ENCODE measurements at places on chromosomes 11 and 22. TPM values are rescaled to one million over a fixed set of nuclear protein-coding genes. Genes with fewer than 3 reads are reported as not detected.
A peak's percentile ranks its signal among the peaks of the same experiment; 100 is the strongest.

CCDC81 gene
- total RNA-seq = 0.15 TPM

OR51B2 gene
- not detected for total RNA-seq

CHRM1 gene
- not detected for total RNA-seq

SLC22A6 gene
- not detected for total RNA-seq

OR51E2 gene
- total RNA-seq = not detected

HMOX1 gene
- 54.1 TPM for total RNA-seq

OOSP3 gene
- total RNA-seq = not detected

NPTXR gene
- total RNA-seq = 2.5 TPM

OOSP2 gene
- total RNA-seq = not detected

OR8J3 gene
- total RNA-seq = not detected

GRCh38 chr11:637593-638521, 788 bp downstream of the DRD4 start:
- no peak for DNase-seq

GRCh38 chr11:113651023-113651422, 55.1 kb downstream of the TMPRSS5 start:
- DNase-seq = no peak

DNA sequence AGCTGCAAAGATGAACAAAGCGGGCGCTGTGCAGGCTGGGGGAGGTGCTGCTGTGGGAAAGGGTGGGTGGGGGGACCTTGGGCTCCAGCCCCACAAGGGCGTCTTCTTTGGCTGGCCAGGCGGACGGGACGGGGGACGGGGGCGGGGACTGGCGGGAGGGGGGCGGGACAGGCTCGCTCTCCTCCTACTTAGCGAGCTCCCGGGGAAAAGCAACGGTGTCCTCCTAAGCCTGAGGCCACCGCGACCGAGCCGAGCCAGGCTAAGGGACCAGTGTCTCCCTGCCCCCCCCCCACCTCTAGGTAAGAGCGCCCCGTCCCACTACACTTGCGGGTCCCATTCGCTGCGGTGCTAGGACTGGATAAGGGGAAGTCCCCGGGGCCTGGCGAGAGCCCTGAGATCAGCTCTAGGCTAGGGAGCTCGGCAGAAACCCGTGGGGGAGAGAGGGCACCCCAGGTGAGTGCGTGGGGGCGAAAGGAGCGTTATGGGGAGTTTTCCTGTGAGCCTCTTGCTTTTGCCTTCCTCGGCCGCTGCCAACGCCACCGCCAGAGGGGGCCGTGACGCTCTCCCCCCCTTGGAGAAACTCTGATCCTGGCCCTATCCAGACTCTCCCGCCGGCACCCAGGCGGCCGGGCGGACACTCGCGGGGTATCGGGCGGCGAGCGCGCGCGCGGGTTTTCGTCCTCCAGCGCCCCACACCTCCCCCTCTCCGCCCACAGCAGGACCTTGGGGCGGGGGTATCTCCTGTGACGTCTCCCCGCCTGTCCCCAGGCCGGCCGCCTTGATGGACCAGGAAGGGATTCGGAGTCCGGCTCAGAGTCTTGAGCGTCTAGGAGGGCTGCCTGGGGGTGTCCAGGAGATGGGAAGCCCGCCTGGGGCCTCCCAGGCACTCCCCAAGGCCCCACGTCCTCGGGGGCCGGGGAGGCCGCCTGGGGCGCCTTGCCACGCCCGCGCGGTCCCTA, at the start of gene PHLDB1:
Gene PHLDB1 (plus strand): TSS at position 215 of the 959 bp plus-strand sequence. CDS start 6,222 bp downstream, outside the sequence.
- DNase-seq = peak; percentile 45

DNA sequence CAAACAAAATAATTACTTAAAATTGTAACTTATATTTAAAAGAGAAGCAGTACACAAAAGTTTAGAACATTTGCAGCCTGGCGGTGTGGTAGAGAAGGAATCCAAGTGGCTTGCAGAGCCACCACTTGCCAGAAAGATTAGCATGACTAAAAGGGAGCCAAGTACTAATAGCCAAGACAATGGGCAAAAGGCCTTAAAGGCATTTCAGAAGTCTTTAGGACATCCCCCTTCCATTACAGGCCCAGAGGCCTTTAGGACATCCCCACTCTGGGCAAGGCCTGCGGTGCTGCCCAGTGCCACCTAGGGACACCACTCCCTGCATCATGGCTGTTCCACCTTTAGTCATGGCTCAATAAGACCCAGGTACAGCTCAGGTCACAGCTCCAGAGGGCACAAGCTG, 32.4 kb downstream of the TMEM225 start:
- no peak for DNase-seq

DNA sequence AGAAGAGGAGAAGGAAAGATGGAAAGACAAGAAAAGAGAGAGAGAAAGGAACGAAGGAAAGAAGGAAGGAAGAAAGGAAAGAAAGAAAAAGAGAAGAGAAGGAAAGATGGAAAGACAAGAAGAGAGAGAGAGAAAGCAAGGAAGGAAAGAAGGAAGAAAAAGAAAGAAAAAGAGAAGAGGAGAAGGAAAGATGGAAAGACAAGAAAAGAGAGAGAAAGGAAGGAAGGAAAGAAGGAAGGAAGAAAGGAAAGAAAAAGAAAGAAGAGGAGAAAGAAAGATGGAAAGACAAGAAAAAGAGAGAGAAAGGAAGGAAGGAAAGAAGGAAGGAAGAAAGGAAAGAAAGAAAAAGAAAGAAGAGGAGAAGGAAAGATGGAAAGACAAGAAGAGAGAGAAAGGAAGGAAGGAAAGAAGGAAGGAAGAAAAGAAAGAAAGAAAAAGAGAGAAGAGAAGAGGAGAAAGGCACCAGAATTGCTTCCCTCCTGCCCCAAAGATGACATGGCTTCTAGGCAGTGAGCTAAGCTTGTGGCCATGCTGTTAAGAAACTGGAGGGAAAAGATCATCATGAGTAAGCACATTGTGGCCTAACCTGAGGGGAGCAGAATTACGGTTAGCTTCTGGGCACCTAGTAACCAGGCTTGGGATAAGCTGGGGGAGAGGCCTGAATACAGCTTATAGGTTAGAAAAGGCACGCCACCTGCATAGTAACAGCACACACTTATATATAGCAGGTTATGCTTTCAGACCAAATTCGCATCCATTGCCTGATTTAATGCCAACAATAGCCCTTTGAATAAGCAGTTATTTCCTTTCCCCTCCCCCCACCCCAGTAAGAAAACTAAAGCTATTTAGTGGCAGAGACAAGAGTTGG, 2.3 kb upstream of the ST3GAL4 start:
- peak; percentile 29 for DNase-seq

DNA sequence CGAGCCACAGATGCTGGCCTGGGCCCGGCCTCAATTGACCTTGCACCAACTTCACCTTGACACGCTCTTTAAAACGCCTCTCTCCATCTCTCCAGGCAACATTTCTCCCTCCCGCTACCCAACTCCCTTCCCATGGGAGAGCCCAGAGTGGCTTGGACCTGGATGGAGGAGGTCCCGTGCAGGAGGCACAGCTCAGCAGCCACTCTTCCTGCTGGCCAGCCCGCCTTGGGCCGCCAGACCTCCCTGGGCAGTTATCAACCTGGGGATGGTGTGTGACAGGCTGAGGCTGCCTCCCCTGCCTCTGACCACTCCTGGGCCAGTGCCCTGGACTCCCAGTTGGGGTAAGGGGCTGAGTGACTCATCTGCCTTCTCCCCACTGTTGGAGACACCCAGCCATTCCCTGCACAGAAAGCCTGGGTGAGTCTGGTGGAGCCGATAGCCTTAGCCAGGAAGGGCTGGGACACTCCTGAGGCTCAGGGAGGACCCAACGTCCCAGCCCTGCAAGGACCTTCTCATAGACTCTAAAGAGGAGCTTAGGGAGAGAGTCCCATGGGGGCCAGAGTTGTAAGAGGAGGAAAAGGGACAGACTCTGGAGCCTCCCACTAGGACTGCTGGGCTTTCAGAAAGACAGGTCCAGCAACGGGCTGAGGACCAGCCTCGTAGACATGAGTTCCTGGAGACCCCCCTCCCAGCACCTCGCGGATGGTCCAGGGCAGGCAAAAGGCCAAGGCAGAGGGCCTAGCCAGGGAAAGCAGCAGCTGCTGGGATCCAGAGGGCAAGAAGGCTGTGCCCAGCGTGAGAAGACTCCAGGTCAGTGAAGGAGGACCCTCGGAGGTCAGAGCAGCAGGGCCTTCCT, 131.7 kb downstream of the CEP164 start:
- no peak for DNase-seq

- DNase-seq = no peak
Measured at GRCh38 chr22:43926349-43926710, 2.7 kb downstream of the PNPLA3 start.

- no peak for DNase-seq
Measured at GRCh38 chr11:75768909-75769771, 562 bp downstream of the DGAT2 start.

GRCh38 chr11:118106789-118107335, 20.1 kb upstream of the SMIM35 start:
- DNase-seq = no peak

- DNase-seq = no peak
Measured at GRCh38 chr22:40250608-40251007, 72.9 kb downstream of the TNRC6B start.

- DNase-seq = no peak
Measured at GRCh38 chr22:21927174-21927823, 25.3 kb downstream of the PPM1F start.

DNA sequence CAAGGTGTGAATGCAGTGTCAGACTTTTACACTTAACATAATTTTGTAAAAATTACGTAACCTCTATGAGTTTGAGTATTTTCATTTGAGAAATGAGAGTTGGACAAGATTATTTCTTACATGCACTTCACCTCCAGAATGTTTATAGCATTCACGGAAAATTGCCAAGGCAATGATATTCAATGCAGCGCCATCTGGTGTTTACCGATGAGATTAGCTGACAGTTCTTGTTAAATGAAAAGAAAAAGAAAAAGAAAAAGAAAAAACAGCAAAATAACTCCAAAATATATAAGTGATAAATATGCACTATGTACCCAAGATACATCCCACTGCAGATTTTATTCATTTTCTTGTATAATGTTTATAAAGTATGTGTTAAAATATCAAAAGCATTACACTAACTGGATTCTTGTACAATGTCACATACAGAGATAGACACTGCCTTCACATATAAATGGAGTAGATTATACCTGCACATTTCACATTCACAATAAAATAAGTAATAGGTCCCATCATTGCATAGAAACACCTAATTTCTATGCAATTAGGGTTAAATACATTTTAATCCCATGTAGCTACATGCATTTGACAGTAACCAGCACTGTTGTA, 976.3 kb upstream of the FAT3 start:
- DNase-seq = peak; percentile 28

DNA sequence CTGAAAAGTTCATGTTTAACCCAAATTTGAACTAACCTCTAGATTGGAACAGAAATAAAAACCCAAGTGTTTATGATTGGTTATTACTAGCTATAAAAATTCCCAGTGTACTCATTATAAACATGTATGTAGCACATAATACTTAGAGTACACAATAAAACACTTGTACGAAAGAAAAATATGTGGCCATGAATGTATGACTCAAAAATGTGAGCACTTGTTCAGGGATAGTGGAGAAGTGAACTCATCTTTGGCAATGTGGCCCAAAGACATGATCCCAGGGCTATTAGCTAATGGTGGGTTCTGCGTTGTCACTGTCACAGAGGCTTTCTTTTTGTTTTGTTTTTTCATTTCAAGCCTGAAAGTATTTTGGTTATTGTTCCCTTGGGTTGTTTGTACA, 72.0 kb downstream of the PPFIBP2 start:
- DNase-seq = no peak

- no peak for DNase-seq
Measured at GRCh38 chr11:45093761-45094455, 52.5 kb upstream of the PRDM11 start.

GRCh38 chr11:119134389-119134978, 13.1 kb downstream of the HINFP start:
- DNase-seq = no peak

- DNase-seq = no peak
Measured at GRCh38 chr22:41368543-41369423, 13.0 kb upstream of the TEF start.

DNA sequence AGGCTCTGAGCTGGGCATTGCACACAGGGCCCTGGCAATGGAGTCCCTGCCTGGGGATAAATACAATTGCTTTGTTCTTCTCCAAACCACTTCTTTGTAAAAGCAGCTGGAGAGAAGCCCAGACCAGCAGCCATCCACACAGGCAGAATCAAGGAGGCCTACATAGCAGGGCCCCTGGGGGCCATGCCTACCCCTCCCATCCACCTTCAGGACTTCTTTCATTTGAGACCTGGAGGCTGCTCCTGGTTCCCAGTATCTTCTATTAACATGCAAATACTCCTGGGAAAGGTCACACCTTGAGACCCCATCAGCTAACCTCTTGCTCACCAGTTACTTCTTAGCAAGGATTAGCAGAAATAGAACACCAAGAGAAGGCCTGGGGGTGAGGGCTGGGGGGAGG, 511.1 kb downstream of the SOX6 start:
- no peak for DNase-seq

DNA sequence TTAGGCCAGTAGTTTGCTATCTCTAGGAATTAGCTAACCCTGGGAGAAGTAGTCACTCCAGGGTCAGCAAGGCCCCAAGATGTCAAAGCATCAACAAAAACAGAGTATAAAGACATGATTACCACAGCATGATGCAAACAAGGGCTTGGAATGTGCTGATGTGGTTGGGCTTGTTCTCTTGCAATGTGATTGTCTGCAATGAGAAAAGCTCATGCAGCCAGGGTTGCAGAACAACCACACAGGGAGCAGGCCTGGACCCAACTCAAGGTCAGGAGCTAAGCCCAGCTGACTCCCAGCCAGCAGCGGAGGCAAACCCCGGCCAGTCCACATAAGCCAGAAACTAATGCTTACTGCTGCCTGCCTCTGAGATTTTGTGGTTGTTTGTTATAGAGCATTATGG, 132.4 kb upstream of the ZC3H12C start:
- DNase-seq = no peak

GRCh38 chr11:108796551-108796950, 131.7 kb downstream of the DDX10 start:
- no peak for DNase-seq

DNA sequence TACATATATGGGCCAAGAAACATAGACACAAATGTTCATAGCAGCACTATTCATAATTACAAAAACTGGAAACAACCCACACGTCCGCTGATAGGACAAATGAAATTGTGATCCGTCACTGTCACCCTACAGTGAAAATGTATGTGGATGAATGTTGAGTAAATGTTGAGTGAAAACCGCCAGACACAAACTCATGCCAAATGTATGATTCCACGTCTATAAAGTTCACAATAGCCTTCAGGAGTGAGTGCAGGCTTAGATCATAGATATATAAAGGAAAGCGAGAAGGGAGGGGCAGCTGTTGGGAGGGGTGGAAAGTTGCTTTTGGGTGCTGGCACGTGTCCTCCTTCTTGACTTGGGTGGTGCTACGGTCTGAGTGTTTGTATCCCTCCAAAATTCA, 33.6 kb downstream of the DBX1 start:
- no peak for DNase-seq

GRCh38 chr11:121521145-121522042, 68.6 kb upstream of the SORL1-AS1 start:
- DNase-seq = no peak

GRCh38 chr11:6630632-6631291, 11.5 kb upstream of the TPP1 start:
- no peak for DNase-seq
